ENCODE measurements at places on chromosomes 12 and 14.

DNA sequence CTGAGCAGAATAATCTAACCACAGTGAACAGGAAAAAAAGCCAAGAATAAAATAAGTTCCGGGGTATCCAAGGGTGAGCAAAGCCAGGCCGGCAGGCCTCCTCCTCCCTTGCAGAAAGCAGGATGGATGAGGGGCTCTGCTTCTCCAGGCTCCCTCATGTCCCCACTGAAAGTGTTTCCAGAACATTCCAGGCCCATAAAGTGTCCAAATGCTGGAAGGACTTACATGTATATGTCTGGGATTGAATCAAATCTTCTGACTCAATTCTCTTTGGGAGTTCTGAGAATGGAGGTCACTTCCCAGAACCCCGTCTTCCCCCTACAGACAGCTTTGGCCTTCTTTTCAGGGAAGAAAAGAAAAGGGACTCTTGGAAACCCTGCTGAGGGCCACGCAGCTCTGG is 25.0 kb upstream of the BDKRB1 start:
- DNase-seq: no peak

GRCh38 chr12:8644345-8645248 is 18.0 kb downstream of the MFAP5 start:
- no peak for DNase-seq

DNA sequence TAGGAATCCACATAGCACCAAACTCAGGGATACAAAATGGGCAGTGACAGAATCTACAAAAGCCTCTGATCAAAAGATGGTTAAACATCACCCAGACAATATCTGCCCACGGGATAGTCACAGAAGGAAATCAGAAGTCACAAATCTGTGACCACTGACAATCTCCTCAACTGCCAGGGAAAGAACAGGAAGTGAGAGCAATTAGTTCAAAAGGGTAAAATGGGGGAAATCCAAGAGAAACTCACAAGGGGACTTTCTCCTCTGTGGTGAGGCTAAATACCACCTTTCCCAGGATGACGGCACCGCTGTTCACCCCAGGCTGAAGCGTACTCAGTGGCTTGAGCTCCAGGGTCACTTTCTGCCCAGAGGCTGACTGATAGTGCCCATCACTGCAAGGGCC is 10.7 kb downstream of the TTC5 start:
- DNase-seq: no peak

- DNase-seq: no peak
These were observed 4.5 kb downstream of the HVCN1 start for GRCh38 chr12:110684312-110684836.

DNA sequence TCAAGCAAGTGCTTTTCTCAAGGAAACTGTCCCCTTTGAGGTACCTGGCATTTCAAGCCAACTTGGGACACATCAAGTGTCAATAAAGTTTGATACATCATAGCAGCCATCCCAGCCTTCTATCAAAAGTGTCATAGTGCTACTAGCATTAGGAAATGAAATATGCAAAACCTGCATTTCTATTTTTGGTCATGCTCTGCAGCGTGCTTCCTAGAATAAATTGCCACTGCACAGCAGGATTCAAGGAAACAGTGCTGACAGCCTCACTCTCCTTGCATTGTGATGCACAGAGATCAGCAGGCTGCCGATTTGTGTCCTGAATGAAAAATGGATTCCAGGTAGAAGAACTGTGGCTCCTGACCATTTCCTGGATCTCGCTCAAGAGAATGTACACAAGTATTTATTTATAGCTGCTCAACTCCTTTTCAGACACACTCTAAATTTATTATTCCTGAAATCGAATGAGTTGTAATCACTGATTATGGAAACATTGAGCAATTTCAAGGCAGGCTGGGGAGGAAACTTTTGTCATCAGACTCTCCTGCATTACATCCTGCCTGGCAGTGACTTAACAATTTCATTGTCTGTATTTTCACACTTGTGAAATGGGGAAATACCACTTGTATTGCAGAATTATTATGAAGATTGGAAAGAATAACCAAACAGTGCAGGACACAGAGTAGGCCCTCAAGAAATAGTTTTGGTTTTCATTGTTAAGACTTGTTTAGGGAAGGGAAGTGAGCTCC is 120.9 kb downstream of the SLC38A6 start:
- no peak for DNase-seq

DNA sequence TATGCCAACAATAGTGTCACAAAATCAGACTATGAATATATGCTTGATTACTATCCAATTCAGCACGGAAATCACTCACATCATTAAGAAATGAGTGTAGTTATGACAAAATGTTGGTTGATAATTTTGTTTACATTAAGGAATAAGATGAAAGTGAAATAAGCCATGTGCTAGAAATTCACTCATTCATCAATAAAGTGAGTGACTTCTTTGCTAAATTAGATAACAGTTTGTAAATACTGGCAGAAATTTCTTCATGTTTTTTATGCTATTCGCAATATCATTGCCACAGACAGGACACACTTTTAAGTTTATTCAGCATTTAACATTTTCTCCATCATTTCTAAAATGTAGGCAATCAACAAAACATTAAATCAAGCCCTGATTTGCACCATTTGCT is 147.5 kb upstream of the FSCB start:
- DNase-seq: no peak

All from skeletal muscle cell (primary cell).